NCI-H1417 treated with DMSO at 0.1 percent for 48 hours (cell line): ENCODE measurements at places on chromosomes 12 and 14.

GRCh38 chr12:1473418-1473817 is 121.0 kb downstream of the FBXL14 start:
- DNase-seq: no peak

- no peak for DNase-seq
Observed at GRCh38 chr12:30440826-30441602, 254.7 kb downstream of the IPO8 start.

GRCh38 chr14:73239393-73240241 is 2.3 kb downstream of the PAPLN start:
- DNase-seq: no peak

DNA sequence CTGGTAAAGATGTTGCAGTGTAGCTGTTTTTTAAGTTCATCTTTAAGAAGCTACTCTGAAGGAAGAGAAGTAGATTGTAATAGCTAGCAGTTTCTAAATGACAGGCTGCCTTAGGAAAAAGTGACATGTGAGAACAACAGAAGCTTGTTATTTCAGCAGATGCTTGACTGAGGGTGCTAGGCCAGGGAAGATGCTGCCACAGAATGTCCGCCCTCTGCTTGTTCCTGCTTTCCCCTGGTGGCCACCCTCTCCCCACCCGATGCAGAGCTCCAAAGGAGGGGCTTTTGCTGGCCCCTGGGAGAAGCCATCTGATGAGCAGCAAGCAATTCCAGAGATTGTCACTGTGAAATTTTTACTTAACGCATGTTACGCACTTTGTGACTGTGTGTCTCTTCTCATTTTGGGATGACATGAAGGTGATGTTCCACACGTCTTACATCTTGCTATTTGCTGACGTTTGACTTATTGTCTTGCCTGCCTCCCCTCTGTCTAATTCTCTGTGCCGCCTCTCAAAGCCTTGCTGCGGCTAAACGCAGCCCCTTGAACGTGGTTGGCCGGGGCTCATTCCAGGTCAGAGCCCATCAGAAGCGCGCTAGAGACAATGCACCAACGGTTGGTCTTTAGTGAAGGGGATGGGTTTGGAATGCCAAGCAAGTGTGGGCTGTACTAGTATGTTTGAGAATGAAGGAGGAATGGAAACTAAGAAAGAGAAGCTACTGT is 44.8 kb downstream of the WDR20 start:
- no peak for DNase-seq

GRCh38 chr12:113467502-113468364 is 3.9 kb downstream of the LHX5 start:
- DNase-seq: no peak

- DNase-seq: no peak
Observed at GRCh38 chr14:22554498-22555383, 34.3 kb downstream of the DAD1 start.

DNA sequence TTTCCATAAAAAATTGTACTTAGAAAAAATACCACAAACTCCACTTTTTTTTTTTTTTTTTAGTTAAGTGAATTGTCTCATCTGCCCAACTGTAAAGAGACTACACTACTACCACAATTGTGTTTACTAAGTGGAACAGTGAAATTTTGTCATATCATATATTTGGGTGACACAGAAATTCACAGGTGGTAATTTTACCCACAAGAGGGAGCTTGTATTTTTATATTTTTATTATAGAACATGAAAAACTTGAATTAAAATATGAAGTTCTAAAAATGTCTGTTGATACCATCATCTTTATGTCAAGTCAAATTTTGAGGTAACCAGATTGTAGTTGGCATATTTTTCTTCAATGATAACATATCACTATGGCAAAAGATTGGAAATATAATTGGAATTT is 329.4 kb upstream of the SOX5 start:
- no peak for DNase-seq
